ENCODE measurements at places on chromosomes 2 and 18.

- DNase-seq = no peak
Measured at GRCh38 chr2:39107156-39107555, 13.7 kb downstream of the SOS1 start.

DNA sequence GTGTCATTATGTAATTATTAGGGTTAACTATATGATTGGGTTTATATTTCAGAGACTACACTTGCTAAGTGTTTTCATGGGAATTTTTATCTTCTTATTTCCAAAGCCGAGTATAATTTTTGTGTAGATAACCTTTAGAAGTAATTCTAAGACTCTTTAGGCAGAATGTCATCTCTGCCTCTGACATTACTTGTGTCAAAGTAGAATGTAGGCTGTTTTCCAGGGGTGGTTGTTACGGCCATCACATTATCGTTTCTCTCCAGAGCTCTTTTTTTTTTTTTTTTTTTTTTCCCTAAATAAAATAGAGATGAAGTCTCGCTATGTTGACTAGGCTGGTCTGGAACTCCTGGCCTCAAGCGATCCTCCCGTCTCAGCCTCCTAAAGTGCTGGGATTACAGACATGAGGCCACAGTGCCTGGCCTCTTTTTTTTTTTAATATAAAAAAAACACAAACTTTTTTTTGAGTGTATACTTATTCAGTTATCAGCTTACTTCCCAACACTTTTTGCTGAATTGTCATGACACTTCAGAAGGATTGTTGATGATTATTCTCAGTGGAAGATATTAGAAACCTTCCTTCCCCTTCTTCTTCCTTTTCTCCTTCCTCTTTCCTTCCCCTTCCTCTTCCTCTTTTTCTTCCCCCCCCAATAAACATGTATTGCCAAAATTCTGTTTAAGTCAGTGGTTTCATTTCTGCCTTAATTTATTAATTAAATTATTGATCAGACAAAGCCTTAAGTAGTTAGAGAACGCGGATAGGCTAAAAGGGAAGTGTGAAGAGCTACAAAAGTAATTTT, 2.3 kb downstream of the PIKFYVE start:
- DNase-seq = no peak

DNA sequence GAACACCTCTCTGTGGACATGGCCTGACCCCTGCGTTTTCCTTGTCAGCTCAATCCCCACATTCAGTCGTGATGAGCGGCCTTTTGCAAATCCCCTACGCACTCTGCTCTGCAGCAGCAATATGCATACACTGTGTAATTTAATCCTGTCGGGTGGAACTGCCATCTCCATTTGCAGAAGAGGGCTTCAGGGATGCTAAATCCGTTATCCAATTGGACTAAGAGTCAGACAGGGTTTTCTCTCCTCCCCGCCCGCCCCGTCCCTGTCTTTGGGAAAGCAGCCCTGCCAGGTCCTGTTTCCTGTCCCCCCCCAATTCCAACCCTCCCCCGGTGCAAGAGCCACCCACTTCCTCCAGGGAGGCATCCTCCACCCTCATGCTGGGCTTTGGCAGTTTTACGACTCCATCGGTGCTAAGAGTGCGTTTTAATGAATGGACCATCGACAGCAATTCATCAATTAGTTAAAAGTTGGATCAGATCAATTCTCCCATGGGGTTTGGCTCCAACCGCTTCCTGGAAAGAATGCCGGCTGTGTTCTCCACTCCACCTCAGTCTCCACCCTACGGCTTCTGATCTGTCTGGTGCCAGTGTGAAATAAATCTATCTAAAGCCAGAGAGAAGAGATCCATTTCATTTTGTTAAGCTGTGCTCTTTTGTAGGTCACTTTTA, 53.5 kb upstream of the ASAP2 start:
- DNase-seq = no peak

- no peak for DNase-seq
Measured at GRCh38 chr18:55229682-55230081, 270.4 kb upstream of the CCDC68 start.

DNA sequence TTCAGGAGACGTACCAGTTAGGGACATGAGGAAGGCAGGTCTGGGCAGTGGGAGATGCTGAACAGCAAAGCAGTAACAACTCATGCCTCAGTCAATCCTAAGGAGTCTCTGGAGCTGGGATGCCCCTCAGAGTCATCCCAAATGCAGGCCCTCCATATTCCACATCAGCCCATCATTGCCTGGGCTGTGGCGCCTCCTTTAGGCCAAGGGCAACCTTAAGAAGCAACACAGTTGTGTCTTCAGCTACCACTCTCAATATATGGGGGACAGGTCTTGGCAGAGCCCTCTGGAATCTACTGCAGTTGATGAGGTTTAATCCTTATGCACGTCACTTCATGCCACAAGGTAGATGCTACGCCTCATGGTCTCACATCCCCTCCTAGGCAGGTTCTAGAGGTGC, 682.0 kb upstream of the RAB6C start:
- no peak for DNase-seq

GRCh38 chr2:47617028-47617427, 165.9 kb upstream of the MSH6 start:
- DNase-seq = no peak

- DNase-seq = no peak
Measured at GRCh38 chr2:25570161-25570845, 103.1 kb downstream of the DTNB start.

DNA sequence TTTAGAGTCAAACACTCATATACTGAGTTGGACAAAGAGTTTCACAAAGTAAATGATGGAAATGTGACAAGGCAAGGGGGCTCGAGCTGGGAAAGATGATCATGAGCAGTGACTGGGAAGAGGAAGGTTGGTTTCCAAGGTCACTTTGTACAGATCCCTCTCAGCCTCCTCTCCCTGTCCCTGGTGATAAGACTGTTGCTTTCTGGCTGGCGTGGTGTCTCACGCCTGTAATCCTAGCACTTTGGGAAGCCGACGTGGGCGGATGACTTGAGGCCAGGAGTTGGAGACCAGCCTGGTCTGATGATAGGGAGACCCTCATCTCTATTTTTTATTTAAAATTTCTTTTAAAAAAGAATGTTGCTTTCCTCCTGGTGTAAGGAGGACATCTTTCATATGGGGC, 86.6 kb upstream of the STPG4 start:
- DNase-seq = no peak

- DNase-seq = no peak
Measured at GRCh38 chr18:46627136-46627535, 29.9 kb downstream of the LOXHD1 start.

GRCh38 chr2:144759746-144760145, 239.8 kb upstream of the ZEB2 start:
- DNase-seq = no peak

DNA sequence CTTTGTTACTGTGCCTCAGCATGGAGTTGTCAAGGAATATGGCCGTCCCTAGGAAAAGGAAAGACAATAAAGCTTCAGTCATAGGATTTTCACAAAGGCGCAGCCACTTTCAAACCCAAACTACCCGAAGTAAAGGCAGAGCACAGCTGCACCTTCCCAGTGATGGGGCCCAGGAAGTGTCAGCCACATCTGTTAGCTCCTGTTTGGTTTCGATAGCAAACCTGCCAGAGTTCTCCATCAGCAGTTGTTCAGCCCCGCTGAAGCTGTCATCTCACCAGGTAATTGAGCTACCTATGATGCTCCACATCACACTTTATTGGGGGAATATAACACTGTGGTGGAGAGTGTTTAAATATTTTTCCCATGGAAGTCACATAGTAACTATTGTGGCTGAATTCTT, 80.7 kb downstream of the LRATD1 start:
- no peak for DNase-seq

GRCh38 chr2:108612153-108612513, 77.9 kb downstream of the LIMS1 start:
- no peak for DNase-seq

DNA sequence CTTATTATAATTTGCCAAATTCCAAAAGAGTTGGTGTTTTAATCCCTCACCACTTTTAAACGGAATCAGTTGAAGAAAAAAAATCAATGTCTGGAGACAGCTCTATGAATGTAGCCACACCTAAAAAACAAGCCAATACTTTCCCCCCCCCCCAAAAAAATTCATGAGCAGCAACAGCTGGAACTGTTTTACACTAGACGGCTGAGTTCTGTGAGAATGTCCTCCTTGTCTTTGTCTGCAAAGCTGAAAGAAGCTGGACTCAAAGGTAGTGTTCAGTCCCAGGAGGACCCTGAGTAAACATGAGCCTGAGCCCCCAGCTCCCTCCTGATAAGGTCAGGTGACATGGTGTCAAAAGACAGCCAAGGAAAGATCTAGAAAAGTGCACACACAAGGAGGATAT, 68.2 kb downstream of the ZNF521 start:
- DNase-seq = no peak

- no peak for DNase-seq
Measured at GRCh38 chr18:37565101-37565976, at the start of gene CELF4. TSS of gene CELF4 (minus strand) at chr18:37565798.

GRCh38 chr2:96965781-96966514, 20.4 kb downstream of the FAM178B start:
- DNase-seq = no peak

DNA sequence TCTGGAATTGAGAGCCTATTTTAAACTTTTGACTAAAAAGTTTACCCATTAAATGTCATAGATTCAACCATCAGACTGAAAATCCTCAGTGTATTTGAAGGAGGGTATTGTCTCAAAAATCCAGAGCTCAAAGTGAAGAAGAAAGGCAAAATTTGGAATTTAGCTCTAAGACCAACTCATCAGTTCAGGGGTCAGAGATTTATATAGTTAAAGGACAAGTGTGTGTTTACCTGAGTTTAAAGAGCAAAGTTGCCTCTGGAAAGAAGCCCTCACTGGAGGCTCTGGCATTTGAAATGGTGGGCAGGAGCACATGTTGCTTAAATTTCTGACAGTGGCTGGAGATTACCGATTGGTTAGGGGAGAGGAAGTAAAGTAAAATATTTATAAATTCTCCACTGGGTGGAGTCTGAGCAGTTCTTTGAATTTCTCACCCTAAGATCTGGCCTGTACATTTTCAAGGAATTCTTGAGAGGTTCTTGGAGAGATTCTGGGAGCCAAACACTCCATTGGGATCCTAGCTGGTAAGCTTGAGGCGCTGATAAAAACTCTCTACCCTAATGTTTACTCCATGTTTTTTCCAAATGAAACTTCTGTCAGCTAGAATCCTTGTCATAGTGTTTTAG, at the start of gene KYNU:
TSS of gene KYNU (plus strand) at position 449 of the 623 bp plus-strand sequence. CDS start 7,704 bp downstream, outside the sequence.
- no peak for DNase-seq

DNA sequence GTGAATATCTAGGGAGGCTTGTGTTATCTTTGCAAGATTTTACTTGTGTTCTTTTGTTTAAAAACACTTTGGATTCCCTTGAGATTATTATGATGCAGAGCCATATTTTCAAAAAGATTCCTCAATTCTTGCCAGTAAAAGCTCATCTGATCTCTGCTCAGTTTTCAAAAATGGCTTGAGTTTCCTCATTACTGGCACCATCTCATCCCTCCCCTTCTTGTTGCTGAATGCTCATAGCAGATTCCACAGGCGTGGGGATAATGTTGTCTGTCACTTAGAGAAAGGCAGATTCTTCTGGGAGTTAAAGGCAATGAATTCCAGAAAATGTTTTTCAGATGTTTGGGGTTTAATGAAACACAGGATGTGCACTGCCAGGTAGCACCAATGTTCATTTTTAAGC, 170.4 kb upstream of the TANK start:
- DNase-seq = no peak

DNA sequence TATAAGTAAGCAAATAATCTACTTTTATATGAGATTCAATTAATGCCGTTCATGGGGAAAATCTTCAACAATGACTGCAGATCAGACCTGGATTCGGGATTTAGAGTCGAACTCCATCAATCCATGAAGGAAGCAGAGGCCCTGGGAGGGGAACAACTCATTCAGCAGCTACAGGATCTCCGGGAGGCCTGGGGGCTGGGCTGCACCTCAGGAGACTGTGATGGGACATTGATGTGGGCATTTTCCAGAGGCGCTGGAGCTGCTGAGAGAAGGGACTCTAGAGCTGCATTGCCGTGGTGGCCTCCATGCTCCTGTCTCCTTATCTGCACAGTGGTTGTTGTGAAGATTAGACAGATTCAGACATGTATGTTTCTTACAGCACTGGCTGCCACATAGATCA, 76.9 kb downstream of the MYT1L start:
- DNase-seq = no peak
